Muscle of back (tissue), 13 donors: ENCODE measurements at places on chromosomes 7 and 10. TPM values are rescaled to one million over a fixed set of nuclear protein-coding genes. Genes with fewer than 3 reads are reported as not detected.
A peak's percentile ranks its signal among the peaks of the same experiment; 100 is the strongest.

ZC3HAV1 gene
- 14.8 TPM for polyA plus RNA-seq

ANKRD26 gene
- 10.2 TPM for polyA plus RNA-seq

DNA sequence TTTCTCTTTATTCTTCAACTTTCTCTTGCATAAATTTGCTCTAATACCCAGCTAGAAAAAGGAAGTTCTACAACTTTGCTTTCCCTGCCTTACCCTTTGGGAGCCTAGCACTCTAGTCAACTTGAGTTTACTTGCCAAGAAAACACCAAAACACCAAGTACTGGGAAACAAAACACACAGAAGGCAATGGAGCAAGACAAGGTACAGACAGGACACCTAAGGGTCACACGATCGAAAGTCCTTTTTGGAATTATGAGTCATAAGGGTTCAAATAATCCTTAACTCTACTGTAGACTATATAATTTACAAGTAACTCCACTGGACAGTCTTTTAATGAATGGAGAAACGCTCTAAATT is 42.6 kb upstream of the ANAPC16 start:
- DNase-seq, result no peak

DNA sequence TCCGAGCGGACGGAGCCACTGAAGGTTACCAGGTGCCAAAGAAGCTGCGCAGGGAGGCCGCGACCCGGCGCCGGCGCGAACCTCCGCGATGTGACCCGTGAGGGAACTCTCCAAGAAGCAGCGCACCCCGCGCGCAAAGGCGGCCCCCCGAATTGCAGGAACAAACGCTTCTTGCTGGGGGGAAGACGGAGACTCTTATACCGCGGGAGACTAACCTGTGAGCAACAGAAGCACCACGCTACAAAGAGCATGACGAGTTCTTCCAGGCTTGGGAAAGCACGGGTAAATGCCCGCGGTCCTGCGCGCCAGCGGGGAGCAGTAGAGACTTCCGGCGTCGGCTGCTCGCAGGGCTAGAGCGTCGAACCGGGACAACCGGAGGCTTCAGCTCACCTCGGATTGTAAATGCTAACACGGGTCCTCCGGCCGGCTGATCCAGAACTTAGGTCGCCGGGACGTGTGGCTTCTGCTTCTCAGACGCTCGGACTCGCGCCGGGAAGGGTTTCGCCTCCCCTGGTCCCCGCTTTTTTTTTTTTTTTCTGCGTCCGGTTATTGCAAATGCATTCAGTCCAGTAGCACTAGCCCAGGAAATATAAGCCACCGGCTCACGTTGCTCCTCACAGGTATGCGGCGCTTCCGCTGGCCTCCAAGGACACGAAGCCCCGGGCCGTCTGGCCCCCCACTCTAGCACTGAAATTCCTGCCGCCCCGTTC is at the start of gene COA1:
TSS of gene COA1 (minus strand) at position 310 of the 710 bp plus-strand sequence. CDS start 80,909 bp downstream, outside the sequence.
- DNase-seq, result peak; percentile 92

DNA sequence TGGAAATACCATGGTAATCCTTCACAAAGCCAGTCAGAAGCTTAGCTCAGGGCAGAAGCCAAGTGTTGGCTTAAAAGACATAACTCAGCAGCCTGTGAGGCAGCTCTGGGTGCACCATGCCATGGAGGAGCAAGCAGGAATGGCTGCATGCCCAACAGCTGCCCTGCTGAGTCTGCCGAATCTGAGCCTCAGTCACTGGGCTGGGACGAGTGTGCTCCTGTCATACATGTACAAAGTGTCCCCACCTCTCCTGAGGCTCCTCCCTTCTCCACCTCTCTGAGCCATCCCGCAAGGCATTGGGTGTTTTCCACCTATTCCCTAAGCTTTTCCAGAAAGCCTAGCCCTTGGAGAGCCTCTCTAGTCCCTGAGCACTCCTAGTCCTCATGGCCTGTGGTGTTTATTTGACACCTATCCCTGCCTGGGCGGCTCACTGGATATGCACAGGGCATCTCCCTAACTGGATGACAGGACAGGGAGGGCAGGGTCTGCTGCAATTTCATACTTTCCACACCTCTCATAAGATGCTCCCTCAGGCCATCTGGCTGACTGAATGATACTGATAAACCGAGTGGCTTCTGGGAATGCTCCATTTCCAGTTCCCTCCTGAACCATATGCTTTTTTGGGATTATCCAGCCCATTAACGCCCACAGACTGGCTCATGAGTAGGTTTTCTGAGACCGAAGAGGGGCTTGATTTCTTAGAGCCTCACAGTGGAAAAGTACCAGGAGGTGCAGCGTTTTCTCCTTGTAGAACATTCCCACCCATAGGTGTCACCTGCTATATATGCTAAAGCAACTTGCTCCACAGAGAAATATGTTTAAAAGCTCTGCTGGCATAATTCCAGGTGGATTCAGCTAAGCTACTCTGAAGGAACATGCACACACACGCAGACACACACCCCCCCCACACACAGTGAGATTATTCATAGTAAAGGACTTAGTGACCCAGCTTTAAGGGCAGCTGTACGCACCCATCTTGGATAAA is 199.3 kb downstream of the SNX10 start:
- peak; percentile 27 for DNase-seq

DNA sequence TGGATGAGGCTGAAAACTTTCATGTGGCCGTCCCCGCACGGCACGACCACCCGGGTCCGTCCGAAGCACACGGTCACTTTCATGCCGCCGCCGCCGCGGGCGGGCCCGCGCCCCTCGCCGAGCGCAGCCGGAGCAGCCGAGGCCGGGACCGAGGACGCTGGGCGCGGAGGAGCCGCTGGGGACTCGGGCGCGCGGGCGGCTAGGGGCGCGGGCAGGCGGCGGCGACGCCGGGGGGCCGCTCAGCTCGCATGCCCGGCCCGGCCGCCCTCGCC is 247 bp downstream of the PARD3 start:
- DNase-seq, result no peak

- no peak for DNase-seq
These were observed 2.1 kb downstream of the CADPS2 start for GRCh38 chr7:122884186-122884585.

GRCh38 chr10:120782336-120782735 is 68.8 kb upstream of the WDR11 start:
- DNase-seq, result no peak

- DNase-seq, result no peak
These were observed 86.6 kb downstream of the ABLIM1 start for GRCh38 chr10:114571316-114571999.

- no peak for DNase-seq
These were observed 123.6 kb downstream of the BTAF1 start for GRCh38 chr10:92047215-92047614.

ANKRD61 gene
- 0.33 TPM for polyA plus RNA-seq

DNA sequence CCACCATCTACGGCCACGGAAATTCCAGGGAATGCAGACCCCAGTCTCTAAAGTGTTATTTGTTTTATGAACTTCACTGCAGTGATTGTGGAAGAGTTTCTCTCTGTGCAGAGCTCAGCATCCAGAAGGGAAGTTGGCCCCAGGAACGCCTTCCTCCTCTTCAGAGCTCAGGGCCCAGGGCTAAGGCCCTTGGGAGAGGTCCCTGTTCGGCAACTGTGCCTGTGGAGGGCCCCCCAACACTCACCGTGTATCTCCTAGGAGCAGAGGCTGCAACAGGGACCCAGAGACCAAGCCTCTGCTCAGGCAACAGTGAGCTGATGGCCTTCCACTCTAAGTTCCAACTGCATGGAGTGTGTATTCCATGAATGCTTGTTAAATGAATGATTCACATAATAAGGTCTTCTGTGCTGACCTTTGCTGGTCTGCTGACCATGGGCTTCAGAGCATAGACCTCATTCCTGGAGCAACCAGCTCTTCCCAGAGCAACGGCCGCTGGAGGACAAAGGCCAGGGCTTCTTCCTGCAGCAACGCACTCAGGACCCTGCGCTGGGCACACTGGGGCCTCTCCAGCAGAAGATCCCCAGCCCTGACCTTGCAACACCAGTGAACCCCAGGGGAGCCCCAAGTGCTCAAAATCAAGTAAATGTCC is 7.7 kb downstream of the DIP2C start:
- no peak for DNase-seq

MUC12 gene
- 0.69 TPM for polyA plus RNA-seq

- no peak for DNase-seq
These were observed 16.4 kb downstream of the ARL4A start for GRCh38 chr7:12703881-12704280.

- DNase-seq, result no peak
These were observed 259.1 kb downstream of the PTPRN2 start for GRCh38 chr7:158328376-158329013.

DNA sequence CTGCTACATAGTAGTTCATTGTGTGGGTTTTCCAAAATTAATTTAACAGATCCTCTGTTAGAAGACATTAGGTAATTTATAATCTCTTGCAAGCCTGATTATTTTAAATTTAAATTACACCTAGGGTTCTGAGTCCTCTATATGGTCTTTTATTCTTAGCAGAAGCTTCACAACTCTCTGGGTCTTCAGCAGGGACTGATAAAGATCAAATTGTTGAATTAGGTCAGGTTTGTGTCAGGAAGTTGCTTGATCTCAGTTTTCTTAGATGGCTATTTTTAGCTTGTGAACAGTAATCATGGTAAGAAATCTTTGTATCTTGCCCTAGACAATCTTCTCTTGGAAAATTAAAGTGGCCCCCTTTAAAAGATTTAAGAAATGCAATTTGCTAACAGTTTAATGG is 183.1 kb upstream of the HDAC9 start:
- DNase-seq, result no peak

SLC26A5 gene
- 0.19 TPM for polyA plus RNA-seq

CH25H gene
- polyA plus RNA-seq, result 0.52 TPM

DNA sequence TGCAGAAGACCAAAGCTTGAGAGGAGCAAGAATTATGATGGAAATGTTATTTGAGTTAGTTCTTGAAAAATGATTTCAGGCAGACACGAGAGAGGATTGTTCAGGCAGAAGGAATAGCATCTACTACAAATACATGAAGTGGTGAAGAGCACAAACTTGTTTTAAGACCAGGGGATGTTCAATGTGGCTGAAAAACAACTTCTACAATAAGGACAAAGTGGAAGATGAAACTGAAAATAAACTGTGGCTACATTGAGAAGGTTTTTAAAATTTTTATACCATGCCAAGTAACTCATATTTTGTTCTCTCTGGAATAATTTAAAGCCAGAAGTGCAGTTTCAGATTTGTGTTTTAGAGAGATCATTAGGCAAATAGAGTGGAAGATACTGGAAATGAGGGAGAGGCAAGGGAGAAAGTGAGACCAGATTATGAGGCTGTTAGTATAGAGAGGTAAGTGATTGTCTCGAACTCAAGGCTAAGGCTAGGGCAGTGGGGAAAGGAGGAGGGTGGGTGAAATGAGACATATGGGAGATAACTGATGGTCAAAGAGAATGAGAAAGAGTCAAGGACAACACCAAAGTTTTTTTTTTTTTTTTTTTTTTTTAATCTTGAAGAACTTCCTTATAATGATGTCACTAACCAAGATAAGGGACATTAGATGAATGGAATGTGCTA is 115.4 kb downstream of the MDFIC start:
- DNase-seq, result peak; percentile 15

FKBP9 gene
- polyA plus RNA-seq, result 157 TPM

VWDE gene
- 1.1 TPM for polyA plus RNA-seq
